ENCODE measurements at places on chromosomes 3 and 15.

GRCh38 chr3:68228856-68229255 is 574.4 kb upstream of the SUCLG2 start:
- DNase-seq: no peak

DNA sequence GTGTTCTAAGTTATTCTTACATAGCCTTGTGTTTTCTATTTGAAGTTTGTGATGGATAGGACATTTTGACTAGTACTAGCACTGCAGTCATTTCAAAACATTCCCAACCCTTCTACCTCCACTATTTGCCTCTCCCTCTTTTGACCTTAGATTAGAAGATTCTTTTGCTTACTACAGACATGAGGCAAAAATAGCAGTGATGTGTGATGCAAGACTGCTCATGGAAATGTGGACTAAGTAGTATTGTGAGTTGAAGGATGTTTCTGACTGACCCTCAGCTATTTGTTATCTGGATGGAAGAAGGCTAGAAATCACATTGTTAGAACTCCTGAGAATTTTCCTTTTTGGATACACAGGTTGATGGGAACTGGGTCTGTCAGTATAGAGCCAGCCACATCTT is 45.9 kb downstream of the ATP2C1 start:
- peak; percentile 61 for DNase-seq

- DNase-seq: no peak
Measured at GRCh38 chr15:90058308-90058707, 44.0 kb downstream of the IDH2 start.

DNA sequence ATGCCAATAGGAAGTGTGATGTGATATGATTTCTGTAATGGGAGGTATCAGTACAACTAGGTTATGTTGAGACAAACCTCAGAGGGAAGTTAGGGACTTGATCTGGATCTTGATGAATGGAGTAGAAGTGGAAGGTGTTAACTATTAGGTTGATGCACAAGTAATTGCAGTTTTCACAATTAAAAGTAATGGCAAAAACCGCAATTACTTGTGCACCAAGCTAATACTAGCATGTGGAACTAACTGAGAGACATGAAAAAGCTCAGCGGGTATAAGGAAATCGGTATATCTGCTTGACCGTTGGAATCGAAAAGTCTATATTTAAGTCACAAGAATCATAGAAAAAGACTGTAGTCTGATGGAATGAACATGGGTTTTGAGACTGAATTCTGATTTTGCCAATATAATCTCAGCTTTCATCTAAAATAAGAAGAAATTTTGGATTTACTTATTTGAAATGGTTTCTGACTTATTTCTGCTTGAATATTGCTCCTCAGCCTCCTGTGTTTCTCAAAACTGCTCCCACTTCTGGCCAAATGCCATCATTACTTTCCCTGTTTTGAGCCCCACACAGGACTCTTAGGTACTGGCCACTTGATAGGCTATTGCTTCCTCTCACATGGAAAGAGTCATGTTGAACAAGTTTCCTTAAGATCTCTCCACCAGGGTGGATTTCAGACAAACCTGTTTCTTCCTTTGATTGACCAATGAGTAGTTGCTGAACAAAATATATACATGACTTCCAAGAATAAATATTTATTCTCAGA is 271.5 kb upstream of the COL8A1 start:
- no peak for DNase-seq

DNA sequence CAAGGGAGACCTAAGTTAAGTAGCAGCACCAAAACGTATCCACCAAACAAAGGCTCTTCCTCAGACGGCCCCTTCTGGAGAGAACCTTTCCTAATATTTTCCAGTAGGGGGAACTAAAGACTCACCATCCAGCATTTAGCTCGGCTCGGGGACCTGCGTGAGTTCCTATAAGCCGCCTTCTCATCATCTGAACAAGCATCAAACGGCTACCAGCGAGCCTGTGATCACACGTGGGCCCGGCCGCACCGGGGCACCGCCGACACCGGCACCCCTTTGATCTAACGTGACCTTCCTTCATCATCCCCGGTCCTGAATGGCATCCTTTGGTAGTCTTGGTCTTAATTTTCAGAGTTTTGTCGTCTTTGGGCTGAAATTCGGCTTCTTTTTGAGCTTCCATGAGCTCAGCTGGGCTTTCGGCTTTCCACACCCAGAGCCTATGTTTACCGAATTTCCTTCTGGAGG is 1.4 kb upstream of the ROBO2 start:
- peak; percentile 75 for DNase-seq

GRCh38 chr3:45123581-45124269 is 22.5 kb downstream of the CDCP1 start:
- peak; percentile 73 for DNase-seq

DNA sequence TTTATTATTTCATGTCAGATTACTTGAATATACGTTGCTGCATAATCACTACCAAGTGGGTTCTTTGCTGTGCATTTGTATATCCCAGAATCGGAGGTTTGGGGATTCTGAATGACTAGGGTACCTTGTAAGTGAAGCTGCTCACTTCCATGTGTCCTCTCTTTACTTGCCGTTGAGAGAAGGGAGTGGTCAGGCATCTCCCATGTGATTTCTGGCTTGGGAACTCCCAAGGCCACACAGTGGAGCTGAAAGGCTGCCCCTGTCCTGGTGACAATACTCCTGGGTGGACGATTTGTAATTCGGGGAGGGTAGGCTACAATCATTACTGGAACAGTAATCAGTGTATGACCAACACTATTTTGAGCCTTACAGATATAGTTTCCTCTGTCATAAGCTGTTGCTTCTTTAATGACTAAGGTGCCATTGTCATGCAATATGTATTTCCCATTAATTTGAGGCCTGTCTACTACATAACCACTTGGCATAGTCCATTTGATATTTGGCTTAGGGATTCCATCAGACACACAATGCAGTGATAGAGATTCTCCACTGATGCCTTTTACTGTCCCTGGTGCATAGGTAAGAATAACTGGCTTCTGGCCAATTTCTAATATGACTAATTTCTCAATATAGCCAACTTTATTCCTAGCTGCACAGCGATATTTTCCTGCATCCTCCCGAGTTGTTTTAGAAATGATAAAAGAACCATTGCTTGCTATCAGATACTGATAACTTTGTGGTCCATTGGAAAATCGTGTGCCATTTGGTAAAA is 24.0 kb downstream of the IGSF10 start:
- DNase-seq: no peak

- no peak for DNase-seq
Measured at GRCh38 chr3:35505181-35505580, 134.1 kb upstream of the ARPP21 start.

- no peak for DNase-seq
Measured at GRCh38 chr3:72442759-72443158, 405.5 kb downstream of the SHQ1 start.

- DNase-seq: peak; percentile 81
Measured at GRCh38 chr15:90934256-90934948, 683 bp upstream of the UNC45A start.

- peak; percentile 56 for DNase-seq
Measured at GRCh38 chr15:80861731-80862170, 82.6 kb downstream of the CEMIP start.

- no peak for DNase-seq
Measured at GRCh38 chr3:141469720-141470119, 17.1 kb upstream of the RASA2 start.

GRCh38 chr3:41188306-41188705 is 11.0 kb upstream of the CTNNB1 start:
- no peak for DNase-seq

GRCh38 chr3:18234717-18235335 is 190.3 kb downstream of the SATB1 start:
- DNase-seq: peak; percentile 72

GRCh38 chr3:15099364-15100098 is 583 bp upstream of the RBSN start:
- DNase-seq: no peak

DNA sequence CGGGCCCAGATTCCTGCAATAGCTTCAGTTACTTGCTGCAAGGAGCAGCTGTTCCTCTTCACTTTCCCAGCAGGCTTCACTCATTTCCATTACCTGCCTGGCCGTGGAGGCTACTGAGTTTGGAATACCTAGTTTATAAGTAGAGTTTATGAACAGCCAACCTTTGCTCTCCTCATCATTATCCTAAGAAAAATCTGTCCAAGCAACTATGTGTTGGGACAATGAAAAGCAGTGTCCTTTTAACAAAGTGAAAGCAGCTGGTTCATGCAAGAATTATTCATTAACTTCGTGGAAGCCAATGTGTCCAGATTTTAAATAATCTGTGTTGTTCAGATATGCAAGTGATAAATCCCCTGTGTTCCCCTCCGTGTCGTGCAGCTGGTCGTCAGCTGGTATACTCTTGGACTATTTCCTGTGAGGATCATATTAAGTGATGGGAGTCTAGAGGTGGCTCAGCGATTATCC is 39.3 kb upstream of the SSR3 start:
- peak; percentile 16 for DNase-seq

DNA sequence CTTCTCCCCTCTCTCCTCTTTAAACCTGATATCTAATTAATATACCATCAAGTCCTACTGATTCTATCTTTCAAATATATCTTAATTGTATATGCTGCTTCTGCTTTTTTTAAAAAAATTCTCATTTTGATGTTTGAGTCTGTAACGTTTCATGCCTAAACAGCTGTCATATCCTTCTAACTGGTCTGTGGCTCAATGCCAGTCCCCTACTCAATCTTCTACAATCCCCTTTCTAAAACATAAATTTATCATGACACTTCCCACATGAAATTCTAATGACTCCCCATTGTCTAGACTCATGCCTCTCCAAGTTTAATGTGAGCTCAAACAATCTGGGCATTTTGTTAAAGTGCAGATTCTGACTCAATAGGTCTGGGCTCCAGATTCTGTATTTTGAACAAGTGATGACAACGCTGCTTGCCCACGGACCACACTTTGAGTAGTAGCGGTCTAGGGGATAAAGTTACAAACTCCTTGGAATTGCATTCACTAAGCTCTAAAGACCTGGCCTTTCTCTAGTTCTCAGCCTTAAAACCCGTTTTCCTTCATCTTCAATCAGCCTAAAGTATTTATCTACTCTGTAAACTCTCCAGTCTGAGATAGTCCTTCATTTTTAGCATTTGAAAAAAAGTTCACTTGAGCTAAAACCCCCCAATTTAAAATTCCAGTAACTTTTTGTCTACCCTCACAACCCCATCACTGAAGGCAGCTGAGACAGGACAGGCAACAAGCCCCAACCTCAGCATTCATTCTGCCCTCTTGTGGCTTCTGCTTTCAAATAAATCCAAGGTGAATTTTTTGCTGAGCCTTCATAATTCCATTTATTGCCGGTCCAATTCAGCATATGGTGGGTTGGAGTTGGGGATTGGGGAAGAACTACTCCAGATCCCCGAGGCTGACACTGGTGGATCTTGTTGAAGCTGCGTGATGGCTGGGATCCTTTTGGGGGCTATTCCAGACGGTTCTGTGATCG is 88.1 kb upstream of the THRB start:
- DNase-seq: peak; percentile 16

DNA sequence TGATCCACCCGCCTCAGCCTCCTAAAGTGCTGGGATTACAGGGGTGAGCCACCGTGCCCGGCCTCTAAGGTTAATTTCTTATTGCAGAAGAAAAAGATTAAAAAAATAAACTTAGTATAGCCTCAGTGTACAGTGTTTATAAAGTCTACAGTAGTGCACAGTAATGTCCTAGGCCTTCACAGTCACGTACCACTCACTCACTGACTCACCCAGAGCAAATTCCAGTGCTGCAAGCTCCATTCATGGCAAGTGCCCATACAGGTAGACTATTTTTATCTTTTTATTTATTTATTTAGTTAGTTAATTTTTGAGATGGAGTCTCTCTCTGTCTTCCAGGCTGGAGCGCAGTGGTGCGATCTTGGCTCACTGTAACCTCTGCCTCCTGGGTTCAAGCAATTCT is 3.2 kb upstream of the FLNB start:
- DNase-seq: peak; percentile 48

DNA sequence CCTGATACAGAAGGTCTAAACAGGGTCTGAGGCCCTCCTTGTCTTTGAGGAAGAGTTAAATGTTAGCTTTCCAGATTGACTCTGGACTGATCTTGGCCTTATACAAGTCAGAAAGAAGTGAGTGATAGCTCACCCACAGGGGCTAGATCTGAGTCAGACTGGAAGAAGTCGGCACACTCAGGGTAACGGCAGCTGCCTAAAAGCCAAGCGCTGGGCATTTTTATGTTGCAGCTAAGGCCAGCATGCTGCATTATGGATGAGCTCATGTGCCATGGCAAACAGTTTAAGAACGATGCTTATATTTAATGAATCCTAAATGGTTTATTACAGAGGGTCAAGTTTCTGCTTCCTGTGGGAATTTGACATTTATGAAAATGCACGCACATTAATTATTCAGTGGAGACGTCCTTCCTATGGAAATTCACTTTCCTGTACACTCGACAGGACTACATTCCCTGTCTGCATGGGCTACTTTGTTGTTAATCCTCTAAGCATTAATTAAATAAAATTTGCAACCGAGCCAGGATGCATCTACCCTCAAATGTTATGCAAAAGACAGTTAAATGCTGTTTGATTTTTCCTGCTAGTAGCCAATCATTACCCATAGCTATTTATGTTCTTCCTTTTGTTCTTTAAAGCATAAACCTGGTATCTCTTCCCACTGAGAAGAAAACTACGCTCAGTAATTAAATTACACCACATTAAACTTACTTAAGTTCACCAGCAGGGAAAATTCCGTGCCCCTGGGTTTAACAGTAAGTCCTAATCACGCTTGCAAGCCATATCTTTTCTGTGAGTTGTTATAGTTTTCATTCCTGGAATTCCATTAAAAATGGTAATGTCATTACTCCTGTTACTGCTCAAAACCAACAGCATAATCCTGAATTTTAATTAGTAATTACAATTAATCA is 762.7 kb upstream of the CFAP20DC start:
- DNase-seq: peak; percentile 19

DNA sequence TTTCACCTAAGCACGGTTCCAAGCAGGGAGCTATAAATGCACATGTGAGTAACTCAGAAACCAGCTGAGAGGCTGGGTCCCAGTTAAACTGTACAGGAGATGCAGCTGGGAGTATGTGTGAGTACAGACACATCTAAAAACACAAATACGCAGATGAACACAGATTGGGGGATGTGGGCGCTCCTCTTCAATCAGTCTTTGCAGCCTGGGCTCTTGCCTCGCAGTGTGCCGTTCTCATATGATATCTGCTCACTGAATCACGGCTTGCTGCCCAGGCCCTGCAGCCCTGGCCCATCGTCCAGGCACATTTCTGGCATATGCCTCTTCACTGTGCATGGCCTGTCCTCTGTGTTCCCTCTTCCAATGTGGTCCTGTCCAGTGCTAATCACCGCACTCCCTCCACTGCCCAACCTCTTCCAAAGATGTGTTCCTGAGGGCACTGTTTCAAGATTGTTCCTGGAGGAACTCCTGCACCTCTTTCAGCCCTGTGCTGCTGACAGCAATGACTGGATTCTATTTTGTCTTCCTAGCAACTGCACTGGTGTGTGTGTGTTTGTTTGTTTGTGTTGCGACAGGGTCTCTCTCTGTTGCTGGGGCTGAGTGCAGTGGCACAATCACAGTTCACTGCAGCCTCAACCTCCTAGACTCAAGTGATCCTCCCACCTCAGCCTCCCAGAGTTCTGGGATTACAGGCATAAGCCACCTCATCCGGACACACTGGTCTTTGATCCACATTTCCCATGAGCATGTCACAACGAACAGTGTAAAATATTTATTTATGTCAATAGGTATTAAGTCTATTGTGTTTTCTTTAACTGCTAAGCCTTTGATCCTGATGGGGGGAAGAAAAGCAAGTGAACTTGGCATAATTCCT is 17.0 kb downstream of the CA12 start:
- DNase-seq: no peak

Measured in fibroblast of the aortic adventitia (primary cell).